GM06990 (cell line): ENCODE measurements at places on chromosomes 4 and X.

DNA sequence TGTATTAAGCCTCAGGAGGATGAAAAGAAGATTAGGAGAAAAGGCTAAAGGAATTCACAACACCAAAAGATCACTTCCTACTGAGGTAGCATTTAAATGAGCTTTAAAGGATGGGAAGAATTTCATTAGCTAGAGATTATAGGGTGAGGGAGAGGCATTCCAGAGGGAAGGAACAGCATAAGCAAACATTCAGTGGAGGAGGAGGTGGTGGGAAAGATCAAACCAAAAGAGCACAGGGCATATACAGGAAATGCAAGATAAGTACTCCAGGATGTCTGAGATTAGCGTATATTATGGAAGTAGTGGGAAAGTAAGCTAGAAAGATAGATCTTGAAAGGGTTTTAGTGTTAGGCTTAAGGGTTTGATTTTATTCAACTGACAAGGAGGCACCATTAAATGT, 84.8 kb downstream of the COL4A6 start:
- DNase-seq, result no peak

- DNase-seq, result no peak
Observed at GRCh38 chr4:42789041-42789567, 103.4 kb upstream of the GRXCR1 start.

DNA sequence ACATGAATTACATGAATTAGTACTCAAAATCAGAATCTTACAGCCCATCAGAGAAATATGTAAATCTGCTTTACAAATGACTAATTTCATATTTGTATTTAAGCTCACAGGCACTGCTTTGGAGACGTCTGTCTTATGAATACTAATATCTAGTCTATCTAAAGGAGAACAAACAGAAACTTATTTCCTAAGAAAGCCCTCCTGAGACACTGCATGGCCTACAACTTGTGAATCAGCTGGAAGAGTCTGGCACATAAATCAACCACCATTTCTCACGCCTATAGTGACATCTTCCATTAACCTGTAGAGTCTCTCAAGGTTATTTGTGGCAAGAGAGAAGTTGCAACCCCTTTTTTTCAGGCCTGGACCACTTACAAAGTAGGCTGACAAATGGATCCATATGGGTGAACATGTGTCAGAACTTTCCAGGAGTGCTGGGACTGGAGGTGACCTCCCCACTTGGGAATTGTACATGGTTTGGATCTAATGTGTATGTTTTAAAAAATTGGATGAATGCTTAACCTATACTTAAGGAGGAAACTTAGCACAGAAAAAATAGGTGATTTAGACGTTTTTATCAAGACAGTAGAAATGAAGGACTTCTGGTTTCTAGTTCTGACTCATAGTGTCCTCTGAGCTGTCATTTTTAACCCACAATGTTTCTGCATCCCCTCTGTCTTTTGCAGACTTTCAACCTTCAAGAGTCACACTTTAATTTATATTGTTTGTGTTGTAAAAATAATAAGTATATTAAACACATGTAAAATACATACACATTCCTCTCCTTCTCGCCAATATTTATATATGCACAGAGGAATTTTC, 83.2 kb upstream of the ARHGAP24 start:
- peak; percentile 23 for DNase-seq

DNA sequence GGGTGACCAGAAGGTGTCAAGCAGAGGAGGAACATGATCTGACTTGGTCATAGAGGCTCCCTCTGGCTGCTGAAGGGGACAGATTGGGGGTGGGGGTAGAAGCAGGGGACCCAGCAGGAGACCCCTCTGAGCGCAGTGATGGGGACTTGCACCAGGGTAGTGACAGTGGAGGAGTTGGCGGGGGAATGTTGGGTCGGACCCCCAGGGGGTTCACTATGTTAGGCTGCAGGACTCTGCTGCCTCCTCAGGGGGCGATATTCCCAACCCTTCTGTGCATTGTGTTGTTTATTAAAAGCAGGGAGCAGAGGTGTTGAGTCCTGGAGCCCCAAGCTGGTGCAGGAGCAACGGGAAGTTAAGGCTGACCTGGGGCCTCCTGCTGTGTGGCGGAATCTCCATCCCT, 8.8 kb downstream of the WDR13 start:
- DNase-seq, result no peak

DNA sequence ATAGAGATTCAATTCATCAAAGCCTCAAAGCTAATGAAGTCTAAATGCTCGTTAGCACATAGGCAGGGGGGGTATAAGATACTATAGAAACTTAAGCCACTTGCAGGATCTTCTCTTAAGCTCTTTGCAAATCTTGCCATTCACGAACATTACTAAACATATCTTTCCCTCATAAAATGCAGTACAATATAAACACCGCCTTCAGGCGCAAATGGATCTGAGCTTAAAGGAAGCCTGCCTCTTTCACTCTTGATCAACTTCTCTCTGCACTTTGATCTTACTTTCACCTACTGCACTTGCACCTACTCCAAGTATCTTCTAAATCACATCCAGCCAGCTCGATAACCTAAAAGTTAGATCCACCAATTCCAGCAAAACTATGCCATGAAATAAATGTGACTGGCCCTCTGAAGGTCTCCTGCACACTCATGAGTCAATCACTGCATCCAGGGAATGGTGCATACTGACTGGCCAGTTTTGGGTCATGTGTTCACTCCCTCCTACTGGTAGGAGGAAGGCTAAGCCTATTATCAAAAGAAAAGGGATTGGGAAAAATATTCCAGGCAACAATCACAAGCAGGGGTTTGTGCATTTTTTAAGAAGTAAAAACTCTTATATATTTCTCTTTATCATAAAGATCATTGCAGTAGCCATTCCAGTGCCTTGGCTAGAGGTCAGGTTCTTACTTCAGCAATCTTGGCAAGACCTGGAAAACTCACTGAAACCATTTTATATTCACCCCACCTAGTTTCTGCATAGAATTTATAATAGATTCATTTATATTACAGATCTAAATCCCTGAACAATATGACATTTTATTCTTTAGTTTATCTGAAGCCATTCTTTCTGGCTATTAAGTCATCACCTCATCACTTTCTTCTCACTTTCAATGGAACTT, 222.0 kb downstream of the PPP3CA start:
- no peak for DNase-seq

- DNase-seq, result no peak
Observed at GRCh38 chr4:3868211-3869173, 102.3 kb downstream of the ADRA2C start.

- no peak for DNase-seq
Observed at GRCh38 chr4:142595222-142595871, 250.8 kb downstream of the INPP4B start.

GRCh38 chr4:19562456-19562855, 689.2 kb upstream of the SLIT2 start:
- no peak for DNase-seq

- DNase-seq, result no peak
Observed at GRCh38 chr4:88008743-88009171, 1.3 kb downstream of the PKD2 start.

DNA sequence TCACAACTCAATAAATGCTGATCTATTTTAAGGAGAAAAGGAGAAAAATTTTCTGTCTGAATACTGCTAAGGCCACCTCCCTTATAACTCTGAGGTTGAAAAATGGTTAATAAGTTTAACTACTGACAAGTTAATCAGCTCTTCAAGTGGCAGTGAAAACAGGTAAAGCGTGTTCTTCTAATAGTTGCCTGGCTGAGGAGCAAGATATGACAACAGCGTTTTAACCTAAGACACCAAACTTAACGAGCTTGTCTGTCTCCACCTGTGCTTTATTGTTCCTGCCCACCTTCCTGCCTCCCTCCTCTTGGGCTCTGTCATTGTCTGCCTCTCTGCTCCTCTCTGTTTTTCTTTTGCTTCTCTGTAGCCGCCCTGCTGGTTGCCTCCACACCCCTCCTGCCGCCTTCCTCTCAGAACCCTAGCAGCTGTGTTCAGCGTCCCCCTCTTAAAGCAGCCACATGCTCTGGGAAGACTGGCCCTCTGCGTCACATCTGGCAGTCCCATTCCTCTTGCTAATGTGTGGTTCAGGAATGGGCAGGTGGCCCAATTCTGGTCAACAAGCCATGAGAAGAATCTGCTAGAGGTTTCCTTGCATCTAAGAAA, 4.3 kb upstream of the TSPAN5 start:
- no peak for DNase-seq

GRCh38 chrX:22742174-22742573, 257.6 kb upstream of the DDX53 start:
- DNase-seq, result no peak

GRCh38 chrX:265502-265901, 15.7 kb upstream of the PLCXD1 start:
- no peak for DNase-seq

DNA sequence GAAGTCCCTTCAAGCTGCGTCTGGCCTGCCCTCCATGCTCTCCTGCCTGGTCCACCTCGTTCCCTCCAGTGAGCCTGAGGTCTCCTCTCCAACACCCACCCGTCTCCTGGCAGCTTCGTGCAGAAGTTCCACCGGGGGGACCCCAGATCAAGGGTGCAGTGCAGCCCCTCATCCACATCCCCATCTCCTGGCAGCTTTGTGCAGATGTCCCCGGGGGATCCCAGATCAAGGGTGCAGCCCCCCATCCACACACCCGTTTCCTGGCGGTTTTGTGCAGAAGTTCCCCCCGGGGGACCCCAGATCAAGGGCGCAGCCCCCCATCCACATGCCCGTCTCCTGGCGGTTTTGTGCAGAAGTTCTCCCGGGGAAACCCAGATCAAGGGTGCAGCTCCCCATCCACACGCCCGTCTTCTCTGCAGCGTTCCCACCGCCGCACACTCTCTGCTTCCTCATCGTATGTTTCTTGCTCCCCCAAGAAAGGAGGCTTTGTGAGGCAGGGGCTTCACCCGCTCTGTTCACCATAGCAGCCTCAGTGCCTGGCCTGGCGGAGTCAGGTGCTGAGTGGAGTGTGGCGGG, 35.7 kb downstream of the PIGG start:
- DNase-seq, result no peak

DNA sequence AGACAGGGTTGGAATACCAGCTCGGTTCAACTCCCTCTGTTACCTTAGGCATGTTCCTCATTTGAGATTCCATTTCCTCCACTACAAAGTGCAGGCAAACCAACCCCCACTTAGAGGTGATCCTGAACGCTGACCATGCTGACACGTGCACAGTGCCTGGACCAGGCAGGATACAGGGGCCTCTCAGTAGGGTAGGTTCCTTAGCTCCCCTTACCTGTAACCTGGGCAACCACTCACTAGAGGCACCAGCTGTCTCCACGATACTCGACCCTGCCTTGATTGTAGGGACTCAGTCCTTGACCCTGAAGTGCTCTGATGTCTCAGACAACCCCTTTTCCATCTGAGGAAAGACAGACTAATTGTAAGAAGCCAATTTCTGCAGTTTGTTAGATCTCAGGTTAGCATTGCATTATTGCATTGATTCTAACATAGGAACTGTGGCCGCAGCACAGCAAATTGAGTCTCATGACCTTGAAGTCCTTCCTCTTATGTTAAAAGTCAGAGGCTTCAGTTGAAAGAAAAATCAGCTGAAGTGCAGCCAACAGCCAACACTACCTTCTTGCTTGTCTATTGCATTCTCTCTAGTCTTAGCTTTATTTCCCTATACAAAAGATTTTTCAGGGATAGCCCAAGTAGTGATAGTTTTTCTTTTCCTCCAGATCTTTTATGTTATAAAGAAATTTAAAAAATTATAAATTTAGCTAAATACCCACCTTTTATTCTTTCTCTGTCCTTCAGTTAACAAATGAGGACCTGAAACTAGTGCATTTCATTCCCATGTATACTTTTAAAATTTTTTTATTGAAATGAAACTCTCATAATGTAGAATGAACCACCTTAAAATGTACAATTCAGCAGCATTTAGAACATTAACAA, 11.2 kb upstream of the C1QTNF7 start:
- no peak for DNase-seq

DNA sequence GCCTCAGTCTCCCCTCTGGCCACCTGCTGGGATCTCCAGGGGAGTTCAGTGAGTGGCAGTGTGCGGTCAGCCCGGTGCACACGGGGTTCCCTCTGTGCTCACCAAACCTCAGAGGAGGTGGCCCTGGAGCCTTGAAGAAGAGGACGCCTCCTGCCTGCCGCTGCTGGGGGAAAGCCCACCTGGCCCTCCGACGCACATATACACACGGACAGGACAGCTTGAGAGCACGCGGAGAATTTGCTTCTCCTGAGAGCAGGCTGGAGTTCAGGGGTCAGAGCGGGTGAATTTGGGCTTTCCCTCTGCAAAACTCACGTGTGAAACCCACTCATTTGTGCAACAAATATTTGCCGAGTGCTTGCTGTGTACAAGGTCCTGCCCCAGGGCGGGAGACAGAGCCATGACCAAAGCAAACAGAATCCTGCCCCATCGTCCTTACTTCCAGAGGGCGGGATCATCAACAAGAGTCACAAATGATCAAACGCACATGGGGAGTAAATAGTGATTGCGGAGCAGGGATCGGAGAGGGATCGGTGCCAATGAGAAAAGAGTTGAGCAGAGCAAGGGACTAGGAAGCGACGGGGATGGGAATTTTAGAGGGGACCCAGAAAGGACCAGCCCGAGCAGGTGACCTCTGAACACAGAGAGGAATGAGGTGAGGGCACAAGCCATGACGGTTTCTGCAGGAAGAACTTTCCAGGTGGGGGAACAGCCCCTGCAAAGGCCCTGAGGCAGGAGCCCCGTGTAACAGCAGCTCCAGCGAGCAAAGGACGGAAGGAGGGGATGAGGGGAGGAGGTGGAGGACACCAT, 17.6 kb downstream of the BLOC1S4 start:
- no peak for DNase-seq

DNA sequence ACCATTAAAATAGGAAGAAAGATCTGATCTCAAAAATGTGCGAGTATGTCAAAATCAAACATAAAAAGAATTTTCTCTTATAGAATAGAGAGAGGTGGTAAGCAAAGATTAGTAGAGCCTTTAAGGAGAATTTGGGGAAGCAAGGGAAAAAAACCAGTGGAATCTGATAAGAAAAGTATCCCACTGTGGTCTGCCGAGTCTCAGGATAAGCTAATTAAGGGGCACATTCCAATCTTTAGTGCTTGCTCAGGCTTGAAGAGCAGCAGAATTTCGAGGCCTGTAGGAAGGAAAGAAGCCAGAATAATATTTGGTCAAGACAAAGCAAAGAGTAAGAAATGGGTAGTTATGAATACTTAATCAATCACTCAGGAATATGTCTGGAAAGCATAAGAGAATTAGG, 13.0 kb downstream of the STATH start:
- no peak for DNase-seq

DNA sequence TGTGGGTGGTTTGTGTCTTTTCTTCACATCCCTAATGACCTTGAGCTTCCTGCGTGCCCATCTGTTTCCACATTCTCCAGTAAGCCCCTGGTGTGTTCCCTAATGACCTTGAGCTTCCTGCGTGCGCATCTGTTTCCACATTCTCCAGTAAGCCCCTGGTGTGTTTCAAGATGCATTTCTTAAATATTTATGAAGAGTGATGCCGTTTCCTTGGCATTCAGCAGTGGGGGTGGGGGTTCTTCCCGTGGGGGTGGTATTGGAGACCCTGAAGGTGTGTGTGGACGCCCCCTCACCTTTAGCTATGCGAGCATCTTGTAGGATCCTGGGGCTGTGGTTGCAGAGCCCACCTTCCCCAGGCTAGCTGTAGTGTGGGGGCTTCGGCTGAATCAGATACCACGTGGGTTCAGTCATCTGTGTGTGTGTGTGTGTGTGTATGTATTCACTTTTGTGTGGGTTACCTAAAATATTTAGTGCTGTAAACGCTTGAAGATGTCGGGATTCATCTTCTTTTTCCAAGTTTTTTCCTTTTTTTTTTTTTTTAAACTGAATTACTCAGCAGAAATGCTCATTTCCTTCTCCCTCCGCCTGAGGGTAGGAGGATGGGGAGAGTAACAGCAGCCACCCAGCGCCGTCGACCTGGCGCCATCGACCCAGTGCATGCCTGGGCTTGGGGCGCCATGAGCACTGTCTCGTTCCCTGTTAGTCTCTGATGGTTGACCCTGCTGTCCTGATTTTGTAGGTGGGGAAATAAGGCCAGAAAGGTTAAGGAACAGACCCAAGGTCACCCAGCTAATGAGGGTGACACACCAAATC, 9.9 kb downstream of the NSG1 start:
- no peak for DNase-seq
